ENCODE measurements at places on chromosomes 12 and 14.

- DNase-seq, result no peak
Observed at GRCh38 chr14:88196925-88197324, 126.1 kb downstream of the KCNK10 start.

DNA sequence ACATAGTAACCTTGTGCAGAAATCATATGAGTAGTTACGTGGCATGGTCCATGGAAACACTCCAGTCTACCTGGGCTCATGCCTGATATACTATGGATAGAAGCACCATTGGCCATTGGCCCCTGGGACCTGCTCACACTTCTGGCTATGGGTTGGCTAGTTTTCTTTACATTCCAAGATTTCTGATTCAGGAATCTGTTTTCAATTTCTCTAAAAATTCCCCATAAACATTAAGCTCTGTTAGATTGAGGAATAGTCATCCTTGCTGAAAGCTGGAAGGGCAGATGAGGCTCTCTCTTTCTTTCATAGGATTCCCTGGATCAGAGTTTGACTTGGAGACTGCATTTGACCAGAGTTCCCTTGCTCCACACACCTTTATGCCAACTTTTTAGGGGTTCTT is 37.3 kb upstream of the RAP1B start:
- DNase-seq, result no peak

- DNase-seq, result no peak
Observed at GRCh38 chr12:108856428-108857157, 790 bp downstream of the SSH1 start.

- no peak for DNase-seq
Observed at GRCh38 chr14:50095895-50096294, 20.5 kb downstream of the VCPKMT start.

- DNase-seq, result no peak
Observed at GRCh38 chr14:103694572-103695026, 20.7 kb downstream of the XRCC3 start.

DNA sequence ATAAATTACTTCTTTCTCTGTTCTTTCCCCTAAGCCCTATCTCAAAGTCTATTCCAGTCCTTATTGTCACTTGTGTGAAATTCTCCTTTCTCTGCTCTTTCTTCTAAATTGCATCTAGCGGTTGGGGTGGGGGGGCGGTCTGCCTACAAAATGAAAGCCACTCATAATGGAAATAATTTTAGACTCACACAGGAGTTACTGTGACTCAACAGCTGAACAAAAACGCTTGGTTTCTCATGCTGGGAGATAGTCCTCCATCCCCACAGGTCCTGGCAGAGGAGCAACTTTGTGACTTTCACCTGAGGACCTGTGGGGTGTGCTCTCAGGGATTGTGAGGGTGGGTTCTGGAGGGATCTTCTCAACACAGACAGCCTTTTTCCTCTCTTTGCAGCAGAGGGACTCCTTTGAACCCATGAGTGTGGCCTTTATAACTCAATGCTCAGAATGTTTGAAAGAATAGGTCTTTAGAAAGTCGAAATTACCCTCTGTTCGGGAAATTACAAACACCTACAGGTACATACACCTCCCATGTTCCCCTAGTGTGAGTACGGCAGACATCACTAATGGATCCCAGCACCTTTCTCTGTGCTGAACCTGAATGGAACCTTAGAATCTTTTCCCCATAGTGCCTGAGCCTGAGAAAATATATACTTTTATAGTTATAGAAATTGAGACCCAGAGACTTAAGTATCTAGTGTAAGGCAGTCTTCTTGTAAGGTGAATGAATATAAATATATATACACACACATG is 109.7 kb downstream of the CHST11 start:
- no peak for DNase-seq

DNA sequence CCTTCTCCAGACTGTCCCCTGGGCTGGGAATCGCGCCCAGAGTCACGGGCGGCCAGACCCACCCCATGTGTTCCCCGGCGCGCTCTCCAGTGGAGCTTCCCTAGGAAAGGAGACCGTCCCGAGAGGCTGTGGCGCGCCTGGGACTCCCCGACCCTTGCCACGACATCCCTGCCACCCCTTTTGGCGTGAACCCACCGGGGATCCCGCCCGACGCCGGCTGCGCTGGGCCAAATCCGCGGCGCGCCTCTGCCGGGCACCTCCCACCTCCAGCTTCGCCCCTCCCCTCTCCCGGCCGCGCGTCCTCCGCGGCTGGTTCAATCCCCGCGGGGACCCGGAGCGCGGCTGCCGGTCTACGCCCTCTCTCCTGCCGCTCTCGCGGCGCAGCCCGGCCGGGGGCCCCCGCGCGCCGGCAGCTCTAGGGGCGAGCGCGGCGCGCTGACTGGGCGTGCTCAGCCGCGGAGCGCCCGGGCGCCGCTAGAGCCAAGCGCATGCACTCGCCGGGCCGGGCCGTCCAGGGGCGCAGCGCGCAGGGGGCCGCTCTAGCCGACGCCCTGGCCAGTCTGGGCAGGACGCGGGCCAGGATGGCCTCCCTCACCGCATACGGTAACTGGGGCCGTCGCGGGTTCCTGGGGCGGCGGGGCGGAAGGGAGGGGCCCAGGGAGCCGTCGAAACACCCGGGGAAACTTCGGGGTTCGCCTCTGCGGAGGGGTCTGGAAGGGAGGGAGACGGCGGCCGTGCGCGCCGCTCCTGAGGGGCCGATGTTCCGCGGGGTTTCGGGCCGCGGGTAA is 77.4 kb upstream of the ANO4 start:
- DNase-seq, result no peak

DNA sequence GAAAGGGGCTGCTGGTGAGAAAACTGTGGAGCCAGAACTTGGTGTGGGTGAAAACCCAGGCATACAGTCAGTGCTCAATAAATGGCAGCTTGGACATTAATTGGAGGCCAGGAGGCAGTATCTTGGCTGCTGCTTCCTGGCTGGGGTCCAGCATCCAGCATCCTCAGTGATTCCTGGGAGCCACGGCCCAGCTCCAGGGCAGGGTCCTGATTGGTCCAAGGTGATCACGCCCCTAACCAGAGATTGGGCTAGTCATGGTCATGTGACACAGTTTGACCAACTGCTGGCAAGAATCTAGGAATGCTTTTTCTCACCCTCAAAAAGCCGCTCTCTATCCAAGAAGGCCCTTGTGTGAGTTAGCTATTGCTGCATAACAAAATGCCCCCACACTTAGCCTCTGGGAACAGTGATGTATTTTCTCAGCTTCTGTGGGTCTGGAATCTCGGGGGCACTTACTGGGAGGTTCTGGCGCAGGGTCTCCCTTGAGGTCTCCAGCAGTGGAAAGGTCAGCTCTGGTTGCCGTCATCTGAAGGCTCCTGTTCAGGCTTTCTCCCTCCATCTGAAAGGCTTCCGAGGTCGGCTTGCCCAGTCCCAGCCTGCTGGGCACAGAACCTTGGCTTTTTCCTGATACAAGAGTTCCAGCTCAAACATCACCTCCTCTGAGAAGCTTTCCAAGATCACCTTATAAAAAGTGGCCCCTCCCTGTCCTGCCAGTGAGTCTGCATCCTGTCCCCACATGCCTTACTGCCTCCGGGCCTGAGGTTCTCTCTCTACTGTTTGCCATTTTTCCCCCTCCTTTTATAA is 119.2 kb upstream of the NCOR2 start:
- DNase-seq, result no peak

- DNase-seq, result no peak
Observed at GRCh38 chr14:91048676-91049075, 11.8 kb downstream of the RPS6KA5 start.

- no peak for DNase-seq
Observed at GRCh38 chr14:94491511-94491910, 15.5 kb upstream of the SERPINA9 start.
